ENCODE measurements at places on chromosomes 6 and 20.

DNA sequence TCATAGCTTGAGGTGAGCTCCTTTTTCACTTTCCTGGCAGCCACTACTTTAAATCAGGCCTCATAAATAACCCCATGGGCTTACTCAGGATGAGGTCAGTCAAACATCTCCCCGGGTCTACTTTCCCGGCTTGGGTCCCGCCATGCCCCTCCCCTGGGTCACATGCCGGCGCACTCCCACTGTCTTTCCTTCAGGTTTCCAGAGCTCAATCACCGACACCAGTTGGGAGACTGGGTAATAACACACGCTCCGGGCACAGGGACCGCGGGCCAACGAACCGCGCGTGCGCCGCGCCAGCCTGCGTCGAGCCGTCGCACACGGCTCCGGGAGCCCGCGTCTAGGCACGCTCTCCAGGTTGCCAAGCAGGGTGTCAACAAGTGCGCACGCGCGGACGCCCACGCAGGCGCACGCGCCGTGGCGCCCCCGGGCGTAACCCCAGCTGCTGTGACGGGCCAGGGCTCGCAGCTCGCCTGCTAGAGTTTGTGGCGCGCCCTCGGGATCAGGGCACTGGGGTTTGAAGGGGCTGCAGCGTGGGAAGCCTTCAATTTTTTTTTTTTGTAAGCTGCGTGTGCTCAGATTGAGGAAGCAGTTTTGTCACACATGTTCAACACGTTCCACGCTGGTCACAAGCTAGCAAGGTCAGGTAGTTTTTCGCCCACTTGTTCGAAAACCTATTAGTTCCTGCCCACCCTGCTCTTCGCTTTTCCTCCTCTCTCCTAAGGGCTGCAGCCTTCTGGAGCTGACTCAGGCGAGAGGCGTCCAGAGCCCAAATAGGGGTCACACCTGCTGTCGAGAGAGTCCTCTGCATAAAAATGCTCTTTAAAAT, 31.8 kb downstream of the TFAP2B start:
- H3K36me3 ChIP-seq = no peaks in the 10 kb centered on the region
- peaks cover 64% of the 10 kb centered on the region for H3K27me3 ChIP-seq
- no peak for DNase-seq
- H3K4me3 ChIP-seq = no peak overlapping the region

- H3K4me1 ChIP-seq = peaks cover 4% of the 10 kb centered on the region
- H3K4me3 ChIP-seq = no peak overlapping the region
- H3K27ac ChIP-seq = no peak overlapping the region
- H3K27me3 ChIP-seq = peaks cover 3% of the 10 kb centered on the region
- DNase-seq = no peak
- no peaks in the 10 kb centered on the region for H3K36me3 ChIP-seq
Measured at GRCh38 chr6:22133357-22133756, 163.5 kb downstream of the PRL start.

- H3K27me3 ChIP-seq = peaks cover 21% of the 10 kb centered on the region
- H3K27ac ChIP-seq = no peak overlapping the region
- H3K4me1 ChIP-seq = peaks cover 9% of the 10 kb centered on the region
Measured at GRCh38 chr6:26097268-26097875, 10.1 kb downstream of the HFE start.

- no peaks in the 10 kb centered on the region for H3K36me3 ChIP-seq
- no peaks in the 10 kb centered on the region for H3K4me1 ChIP-seq
- no peak overlapping the region for H3K27ac ChIP-seq
- no peak for DNase-seq
- H3K4me3 ChIP-seq = no peak overlapping the region
- H3K27me3 ChIP-seq = no peaks in the 10 kb centered on the region
Measured at GRCh38 chr6:112980676-112981075, 633.5 kb downstream of the RFPL4B start.

DNA sequence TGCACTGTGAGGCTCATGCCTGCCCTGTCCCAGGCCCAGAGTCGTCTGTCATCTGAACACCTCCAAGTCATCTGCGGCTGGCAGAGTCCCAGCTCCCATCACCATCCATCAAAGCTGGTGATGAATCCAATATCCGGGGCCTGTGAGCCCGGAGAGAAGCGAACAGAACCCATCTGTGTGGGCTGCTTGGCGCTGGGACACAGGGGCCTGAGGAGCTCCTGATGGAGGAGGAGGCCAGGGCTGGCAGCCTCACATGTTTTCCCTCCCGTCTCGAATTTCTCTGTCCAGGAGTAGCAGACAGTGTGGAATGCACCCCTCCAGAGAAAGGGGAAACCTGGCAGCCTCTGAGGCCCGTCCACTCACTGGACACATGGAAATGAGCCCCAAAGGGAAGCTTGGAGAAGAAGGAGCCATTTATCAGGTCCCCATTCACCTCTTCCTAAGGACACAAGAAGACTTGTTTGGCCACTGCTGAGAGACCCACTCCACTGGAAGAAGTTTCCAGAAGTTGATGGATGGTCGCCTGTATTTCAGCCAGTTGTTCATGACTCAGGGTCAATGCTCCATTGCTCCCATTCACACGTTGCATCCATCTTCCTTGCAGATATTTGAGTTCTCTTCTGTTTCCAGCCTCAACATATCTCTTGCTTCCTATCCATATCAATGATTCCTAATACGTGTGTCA, 307.5 kb upstream of the SULF2 start:
- H3K36me3 ChIP-seq = no peaks in the 10 kb centered on the region
- no peak overlapping the region for H3K4me3 ChIP-seq

DNA sequence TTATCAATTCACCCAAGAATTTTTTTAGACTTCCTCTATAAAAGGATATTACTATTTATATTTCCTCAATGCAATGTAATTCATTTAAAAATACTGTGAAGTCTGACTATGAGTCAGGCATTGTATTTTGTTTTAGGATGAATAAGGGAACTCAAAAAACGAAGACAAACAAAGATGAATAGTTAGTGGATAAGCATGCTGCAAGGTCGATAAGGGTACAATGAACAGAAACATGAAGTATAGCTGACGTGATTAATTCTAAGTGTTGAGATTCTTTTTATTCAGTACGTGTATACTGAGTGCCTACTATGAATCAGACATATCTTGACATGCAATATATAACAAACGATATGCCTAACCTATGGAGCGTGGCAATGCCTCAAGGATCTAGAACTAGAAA, 105.4 kb downstream of the PDE10A start:
- H3K36me3 ChIP-seq = no peaks in the 10 kb centered on the region
- H3K27ac ChIP-seq = no peak overlapping the region
- H3K4me1 ChIP-seq = no peaks in the 10 kb centered on the region
- DNase-seq = no peak
- no peak overlapping the region for H3K4me3 ChIP-seq

GRCh38 chr6:26224940-26225847, 138.0 kb downstream of the HFE start:
- no peak for DNase-seq
- peaks cover 8% of the 10 kb centered on the region for H3K36me3 ChIP-seq
- no peaks in the 10 kb centered on the region for H3K27me3 ChIP-seq

DNA sequence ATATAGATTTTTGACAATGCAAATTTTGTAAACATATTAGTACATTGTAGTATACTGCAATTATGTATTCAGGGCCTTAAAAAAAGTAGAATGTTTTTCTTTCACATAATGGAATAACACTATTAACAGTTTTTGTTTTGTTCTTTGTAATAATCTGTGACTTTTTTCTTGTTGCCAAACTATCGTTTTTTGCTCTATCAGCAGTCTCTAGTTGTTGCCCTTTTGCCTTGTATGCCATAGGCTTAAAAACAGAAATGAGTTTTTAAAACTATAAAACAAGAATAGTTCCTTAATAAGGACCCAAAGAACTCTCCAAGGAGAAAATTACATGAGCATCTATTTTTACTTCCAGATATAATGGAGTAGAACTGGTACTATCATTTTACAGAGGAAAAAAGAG, 29.5 kb downstream of the REPS1 start:
- H3K27me3 ChIP-seq = no peaks in the 10 kb centered on the region
- no peak overlapping the region for H3K4me3 ChIP-seq
- DNase-seq = no peak

DNA sequence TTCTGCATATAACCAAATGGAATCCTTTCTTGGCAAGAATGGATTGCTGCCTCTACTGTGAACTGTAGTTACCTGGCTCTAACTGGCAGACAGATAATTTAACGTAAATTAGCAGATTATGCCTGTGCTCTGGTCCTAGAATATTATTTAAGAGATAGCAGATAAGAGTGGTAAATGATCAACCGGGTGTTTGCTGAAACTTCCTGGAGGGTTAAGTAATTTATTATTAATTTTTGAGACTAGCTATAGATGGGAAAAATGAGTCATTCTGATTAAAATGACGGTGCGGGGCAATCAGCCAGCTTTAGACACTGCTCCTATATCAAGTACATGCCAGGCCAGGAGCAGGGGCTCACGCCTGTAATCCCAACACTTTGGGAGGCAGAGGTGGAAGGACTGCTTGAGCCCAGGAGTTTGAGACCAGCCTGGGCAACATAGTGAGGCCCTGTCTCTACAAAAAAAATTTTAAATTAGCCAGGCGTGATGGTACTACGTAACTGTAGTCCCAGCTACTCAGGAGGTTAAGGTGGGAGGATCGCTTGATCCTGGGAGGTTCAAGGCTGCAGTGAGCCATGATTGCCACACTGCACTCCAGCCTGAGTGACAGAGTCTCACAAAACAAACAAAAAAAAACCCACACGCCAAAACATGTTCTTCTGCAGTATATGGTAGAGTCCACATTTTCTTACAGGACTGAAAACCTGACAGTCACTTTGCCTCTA, 22.6 kb downstream of the B4GALT5 start:
- H3K27me3 ChIP-seq = no peaks in the 10 kb centered on the region
- DNase-seq = no peak
- H3K27ac ChIP-seq = no peak overlapping the region
- no peak overlapping the region for H3K4me3 ChIP-seq
- peaks cover 48% of the 10 kb centered on the region for H3K4me1 ChIP-seq

GRCh38 chr6:73800997-73801396, 105.0 kb downstream of the CD109 start:
- H3K27me3 ChIP-seq = no peaks in the 10 kb centered on the region
- no peak overlapping the region for H3K4me3 ChIP-seq
- DNase-seq = no peak
- peaks cover 36% of the 10 kb centered on the region for H3K4me1 ChIP-seq
